ENCODE measurements at places on chromosomes 12 and 14.

- DNase-seq = no peak
Observed at GRCh38 chr12:108884116-108885012, 4.5 kb downstream of the DAO start.

DNA sequence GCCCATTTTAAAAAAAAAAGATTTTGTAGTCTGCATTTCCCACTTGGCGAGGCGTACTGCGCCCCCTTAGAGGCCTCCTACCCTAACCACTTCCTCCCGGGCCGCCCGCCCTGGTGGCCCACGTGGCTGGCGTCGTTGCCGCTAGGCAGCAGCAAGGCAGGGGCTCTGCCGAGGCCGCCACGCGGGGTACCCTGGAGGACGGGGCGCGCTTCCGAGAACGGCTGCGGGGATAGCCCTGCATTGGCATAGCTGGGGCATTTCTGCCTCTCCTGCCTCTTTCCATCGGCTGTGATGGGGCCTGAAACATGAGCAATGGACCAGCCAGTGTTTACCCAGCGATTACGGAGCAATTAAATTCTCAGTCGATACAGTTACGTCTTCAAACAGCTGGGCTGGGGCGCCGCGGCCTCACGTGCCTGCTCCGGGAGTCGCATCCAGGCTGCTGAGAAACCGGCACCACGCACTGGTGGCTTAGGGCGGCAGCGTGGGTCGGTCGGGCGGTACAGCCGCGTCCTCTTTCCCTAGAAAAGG lies 38.0 kb downstream of the IQSEC3 start:
- DNase-seq = no peak

GRCh38 chr12:90905691-90906370 lies 49.1 kb downstream of the CCER1 start:
- DNase-seq = no peak

DNA sequence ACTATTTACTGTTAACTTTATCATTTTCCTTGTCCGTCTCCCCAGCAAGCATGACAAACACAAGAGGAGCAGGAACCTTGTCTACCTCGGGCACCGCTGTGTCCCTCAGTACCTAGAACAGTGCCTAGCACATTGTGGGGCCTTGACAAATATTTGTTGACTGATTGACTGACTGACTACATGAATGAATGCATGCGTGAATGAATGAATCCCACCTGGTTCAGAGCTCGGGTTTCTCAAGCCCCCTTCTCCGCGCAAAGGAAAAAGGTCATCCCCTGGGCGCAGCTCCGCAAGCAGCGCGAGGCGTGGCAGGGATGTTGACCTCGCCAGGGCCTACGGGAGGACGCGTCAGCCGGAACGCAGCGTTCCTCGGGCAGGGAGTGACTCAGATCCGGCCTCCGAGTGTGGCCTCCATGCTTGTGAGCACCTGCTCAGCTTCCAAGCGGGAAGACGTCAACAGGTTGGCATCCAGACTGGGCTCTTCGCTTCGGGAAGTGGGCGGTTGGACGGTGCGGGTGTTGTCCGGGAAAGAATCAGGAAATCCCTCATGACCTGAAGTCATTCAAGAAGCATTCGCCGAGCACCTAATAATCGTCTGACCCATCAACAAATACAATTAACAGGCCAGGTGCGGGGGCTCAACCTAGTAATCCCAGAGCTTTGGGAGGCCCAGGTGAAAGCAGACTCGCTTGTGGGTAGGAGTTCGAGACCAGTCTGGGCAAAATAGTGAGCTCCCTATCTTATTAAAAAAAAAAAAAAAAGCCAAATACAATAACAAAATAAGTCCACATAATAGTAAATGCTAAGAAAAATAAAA lies 13.9 kb upstream of the UBC start:
- no peak for DNase-seq

DNA sequence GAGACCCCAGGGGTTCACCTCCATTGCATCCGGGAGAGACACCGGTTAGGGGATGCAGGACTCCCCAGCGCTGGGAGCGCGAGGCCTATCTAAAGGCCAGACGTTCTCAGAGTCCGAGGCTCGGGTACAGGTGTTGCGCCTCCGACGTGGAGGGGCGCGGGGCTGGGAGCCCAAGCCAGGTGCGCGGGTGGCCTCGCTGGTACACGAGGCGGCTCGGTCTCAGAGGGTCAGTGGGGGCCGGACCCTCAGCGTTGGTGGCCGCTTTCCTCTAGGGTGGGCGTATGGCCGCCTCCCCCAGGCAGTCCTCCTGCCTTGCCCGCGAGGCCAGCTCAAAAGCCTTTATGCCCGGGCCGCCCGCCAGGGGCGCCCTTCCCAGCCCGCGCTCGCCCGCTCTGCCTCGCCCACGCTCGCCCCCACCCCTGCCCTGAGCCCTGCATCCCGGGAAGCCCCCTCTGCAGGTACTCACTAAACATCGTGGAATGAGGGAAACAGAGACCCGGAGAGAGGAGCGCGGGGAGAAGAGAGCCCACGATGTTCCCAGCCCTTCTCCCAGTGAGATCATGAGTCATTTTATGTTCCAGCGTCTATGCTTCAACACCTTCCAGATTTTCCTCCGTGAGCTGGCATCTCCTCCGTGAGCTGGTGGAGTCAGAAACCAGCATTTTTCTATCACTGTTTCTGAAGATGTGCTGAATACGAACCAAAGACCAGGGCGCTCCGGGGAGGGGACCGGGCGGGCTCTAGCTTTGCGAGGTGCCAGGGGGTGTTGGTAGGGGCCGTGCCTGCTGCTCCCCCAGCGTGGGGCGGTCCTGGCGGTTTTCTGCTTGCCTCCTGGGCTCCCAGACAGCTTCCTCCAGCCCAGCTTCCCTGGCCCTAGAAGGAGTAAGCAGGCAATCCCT lies 73.8 kb downstream of the DIO3 start:
- no peak for DNase-seq

DNA sequence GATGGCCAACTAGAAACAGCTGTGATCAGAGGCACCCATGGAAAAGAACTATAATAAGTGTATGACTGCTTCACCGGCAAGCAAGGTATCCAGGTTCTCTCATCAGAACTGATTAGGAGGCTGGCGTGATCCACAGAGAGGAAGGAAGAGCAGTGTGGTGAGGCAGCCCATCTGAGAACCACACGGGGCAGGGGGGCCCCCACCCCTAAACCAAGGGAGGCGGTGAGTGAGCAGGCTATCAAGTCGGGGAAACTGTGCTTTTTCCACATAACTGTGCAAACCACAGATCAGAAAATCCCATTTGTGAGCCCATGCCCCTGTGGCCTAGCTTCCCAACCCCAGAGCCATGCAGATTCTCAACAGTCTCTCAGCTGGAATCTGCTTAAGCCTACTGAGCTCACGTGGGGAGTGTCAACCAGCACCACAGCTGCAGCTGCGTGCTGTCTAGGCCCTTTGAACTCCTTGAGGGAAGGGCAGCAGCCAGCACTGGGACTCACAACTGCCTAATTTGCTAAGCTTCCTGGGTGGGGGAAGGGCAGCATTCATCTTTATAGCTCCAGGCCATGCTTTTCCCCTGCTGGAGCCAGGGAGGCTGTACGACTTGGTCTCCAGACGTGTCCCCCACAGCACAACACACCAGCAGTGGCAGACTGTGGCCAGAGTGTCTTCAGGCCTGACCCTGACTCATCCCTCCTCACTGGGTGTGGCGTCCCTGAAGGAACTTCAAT lies 444.4 kb upstream of the ATP2B1 start:
- DNase-seq = no peak

DNA sequence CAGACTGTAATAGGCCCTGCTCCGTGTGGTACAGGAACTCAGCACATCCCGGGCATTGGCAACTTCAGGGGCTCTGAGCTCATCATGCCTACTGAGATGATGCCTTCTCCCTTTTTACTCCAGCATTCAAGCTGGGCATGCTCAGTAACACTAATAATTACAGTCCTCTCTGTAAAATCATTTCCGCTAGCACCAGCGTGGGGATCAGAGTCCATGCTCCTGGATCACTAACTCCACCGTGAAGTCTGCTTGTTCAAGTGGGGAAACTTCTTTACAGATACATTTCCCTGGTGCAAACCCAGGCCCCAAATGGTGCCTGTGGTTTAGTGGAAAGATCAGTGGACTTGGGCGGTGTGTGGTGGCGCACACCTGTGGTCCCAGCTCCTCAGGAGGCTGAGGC lies 16.7 kb downstream of the CLSTN3 start:
- DNase-seq = no peak

- no peak for DNase-seq
Observed at GRCh38 chr14:33972583-33973081, 21.8 kb upstream of the EGLN3 start.

- no peak for DNase-seq
Observed at GRCh38 chr12:107402041-107403022, 283.3 kb upstream of the PWP1 start.

GRCh38 chr12:83629931-83630330 lies 943.2 kb downstream of the TMTC2 start:
- no peak for DNase-seq

DNA sequence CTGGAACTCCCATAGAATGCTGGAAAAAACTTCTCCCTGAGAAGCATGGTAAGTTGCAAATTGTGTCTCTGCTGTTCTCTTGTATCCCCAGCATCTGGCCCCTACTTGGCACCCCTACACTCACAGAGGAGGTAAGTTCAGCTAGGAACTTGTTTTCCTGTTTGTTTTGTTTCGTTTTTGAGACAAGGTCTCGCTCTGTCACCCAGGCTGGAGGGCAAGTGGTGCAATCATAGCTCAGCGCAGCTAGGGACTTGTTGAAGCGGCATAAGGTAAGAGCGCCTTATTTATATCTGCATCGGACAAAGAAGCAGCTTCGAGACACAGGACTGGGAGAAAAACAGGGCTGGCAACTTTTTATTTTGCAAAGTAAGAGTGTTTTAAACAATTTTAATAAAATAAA lies 18.5 kb upstream of the ANO2 start:
- no peak for DNase-seq

- DNase-seq = no peak
Observed at GRCh38 chr12:53952871-53953734, 1.6 kb upstream of the HOXC12 start.

GRCh38 chr12:96193725-96194575 lies at the start of gene ELK3:
ELK3 (plus strand) TSS chr12:96194375.
- no peak for DNase-seq

DNA sequence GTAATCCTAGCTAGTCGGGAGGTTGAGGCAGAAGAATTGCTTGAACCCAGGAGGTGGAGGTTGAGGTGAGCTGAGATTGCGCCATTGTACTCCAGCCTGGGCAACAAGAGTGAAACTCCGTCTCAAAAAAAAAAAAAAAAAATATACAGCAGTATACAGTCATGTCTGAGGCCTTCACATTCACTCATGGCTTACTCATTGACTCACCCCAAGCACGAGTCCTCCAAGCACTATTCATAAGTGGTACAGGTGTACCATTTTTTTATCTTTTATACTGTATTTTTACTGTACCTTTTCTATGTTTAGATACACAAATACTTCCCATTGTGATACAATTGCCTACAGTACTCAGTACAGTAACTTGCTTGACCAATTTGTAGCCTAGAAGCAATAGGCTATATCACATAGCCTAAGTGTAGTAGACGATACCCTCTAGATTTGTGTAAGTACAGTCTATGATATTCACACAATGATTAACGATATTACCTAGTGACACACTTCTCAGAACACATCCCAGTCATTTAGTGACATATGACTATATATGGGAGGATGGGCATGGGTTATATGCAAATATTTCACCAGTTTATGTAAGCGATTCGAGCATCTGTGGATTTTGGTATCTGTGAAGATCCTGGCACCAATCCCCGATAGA lies 12.2 kb downstream of the LLPH start:
- DNase-seq = no peak

DNA sequence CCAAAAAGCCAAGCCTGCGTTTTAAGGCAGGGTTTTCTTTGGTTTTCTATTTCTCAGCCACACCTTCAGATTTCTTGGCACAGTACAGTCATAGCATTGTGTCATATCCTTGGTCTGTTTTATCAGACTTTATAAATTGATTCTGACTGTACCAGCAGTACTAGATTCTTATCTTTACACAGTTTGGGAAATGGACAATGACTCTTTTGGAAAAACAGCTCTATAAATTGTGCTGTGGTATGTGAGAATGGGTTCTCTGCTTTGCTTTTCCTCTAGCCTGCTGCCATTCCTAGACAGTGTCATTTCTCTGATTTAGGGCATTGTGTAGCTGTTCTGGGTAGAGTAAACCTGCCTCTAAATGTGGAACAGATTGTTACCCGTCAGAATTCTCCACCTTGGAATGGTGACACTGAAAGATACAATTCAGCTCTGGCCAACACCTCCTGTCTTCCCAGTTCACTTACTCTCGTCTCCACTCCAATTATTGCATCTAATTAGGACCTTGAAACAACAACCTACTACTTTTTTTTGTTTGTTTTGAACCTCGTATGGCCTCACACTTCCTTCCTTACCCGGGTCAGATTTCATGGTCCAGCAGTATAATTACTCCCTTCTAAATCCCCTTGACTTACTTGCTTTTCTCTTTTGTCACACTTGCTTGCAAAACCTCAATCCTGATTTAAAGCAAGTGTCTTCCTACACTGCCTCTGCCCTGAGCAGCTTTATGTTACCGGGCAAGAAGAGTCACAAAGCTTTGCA lies 226.3 kb downstream of the ERC1 start:
- no peak for DNase-seq

Measured in chondrocyte (in vitro differentiated cells).